ENCODE measurements at places on chromosomes 12 and 14. TPM values are rescaled to one million over a fixed set of nuclear protein-coding genes. Genes with fewer than 3 reads are reported as not detected.

- DNase-seq: no peak
These were observed 74.6 kb downstream of the FRMD6 start for GRCh38 chr14:51726166-51726899.

- DNase-seq: no peak
These were observed 47.4 kb downstream of the TPCN1 start for GRCh38 chr12:113268621-113269020.

DNA sequence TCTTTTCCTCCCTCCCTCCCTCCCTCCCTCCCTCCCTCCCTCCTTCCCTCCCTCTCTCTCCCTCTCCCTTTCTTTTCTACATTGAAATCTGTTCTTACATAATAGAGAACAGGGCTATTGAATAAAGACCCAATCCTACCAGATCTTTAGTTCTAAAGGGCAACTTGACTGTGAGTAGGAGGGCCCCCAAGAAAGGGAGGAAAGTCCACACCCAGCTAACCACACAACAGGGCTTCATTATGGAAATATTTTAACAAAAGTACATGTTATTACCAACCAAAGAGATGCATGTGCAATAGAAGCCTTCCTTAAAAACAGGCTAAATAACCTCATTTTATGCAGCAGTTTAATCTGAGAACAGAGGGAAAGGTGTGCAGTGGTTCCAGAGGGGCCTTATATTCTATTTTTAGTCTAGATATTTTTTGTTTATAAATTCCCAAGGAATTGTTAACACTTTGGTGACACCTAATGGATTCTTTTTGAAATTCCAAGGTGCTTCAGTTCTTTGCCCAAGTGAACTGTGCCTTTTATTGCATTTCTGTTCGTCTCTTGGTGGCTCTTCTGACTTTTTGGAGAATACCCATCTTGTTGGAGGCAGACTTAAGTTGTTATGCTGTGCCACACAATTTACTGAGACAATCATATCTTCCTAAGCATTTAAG lies 63.0 kb downstream of the GNS start:
- DNase-seq: no peak

DNA sequence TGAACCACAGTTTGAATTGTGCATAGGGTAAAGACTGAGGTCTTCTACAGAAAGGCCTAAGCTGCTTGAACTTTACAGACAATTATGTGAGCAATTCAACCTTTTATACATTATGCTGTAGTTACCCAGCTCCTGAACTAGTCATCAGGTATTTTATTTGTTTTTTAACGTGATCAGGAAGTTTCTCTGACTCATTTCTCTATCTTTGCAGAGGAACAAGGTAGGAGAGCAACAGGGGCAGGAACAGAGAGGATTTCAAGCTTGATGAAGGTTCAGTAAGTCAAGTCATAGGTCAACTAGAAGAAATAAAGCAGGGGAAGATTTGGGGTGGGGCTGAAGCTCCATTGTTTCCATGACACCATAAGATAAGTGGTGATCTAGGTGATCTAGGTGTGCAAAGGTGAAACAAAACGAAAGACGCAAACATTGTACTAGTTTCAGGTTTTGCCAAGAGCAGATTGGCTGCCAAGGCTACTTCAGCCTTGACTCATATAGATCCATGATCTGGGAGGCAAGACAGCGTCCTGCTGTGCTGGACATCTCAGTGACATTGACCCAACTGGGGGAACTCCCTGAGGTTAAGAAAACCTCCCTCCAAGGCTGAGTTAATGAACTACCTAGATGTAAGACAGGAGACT lies 198.1 kb downstream of the DAD1 start:
- no peak for DNase-seq

- no peak for DNase-seq
These were observed 33.6 kb downstream of the CDKL1 start for GRCh38 chr14:50362764-50363713.

GRCh38 chr12:61554268-61555008 lies 705.8 kb upstream of the USP15 start:
- DNase-seq: no peak

GRCh38 chr12:67501362-67501761 lies 147.2 kb upstream of the DYRK2 start:
- no peak for DNase-seq

- no peak for DNase-seq
These were observed 186.7 kb upstream of the NEDD1 start for GRCh38 chr12:96720363-96720705.

DNA sequence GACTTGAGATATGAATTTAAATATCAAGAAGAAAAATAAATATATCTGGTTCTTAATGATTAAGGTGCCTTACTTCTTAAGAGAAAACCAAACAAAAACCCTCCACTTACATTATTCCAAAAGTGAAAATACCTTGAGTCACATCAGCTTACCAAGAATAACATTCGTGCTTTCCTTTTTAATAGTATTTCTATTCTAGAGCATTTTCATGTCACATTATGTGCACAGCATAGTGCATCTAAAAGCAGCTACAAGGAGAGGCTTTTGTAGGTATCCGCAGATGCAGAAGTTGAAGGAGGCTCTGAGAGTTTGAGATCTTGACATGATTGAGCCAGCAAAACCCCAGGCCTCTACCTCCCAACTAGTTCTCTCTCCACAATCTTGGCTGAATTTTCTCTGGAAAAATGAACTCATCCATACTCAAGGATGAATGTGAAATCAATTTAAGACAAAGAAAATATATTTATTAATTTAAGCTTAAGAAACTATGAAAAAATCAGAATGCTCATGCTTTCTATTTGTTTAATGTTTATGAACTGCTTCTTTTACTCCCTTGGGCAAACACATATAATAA lies 275.0 kb downstream of the AKAP6 start:
- DNase-seq: no peak

DNA sequence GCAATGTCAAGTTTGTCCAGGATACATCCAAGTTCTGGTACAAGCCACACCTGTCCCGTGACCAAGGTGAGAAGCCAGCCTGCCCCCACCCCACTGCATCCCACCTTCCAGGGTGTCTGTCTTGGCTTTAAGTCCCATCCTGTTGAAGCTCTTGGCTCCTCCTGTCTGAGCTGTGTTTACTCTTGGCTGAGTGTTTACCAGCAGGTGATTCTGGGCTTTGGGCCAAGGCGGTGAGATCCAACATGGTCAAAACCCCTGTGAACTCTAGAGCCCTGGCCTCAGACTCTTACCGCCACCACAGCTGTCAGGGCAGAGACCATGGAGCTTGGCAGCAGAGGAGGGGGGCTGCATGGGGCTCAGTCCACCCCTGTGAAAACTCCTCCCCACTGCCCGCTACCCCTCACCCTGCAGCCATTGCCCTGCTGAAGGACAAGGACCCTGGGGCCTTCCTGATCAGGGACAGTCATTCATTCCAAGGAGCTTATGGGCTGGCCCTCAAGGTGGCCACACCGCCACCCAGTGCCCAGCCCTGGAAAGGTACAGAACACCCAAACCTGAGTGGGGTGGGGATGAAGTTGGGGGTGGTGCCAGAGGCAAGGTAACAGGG lies 11.6 kb downstream of the TNS2 start:
- DNase-seq: no peak

GRCh38 chr12:32217354-32218310 lies 111.0 kb downstream of the BICD1 start:
- no peak for DNase-seq

DNA sequence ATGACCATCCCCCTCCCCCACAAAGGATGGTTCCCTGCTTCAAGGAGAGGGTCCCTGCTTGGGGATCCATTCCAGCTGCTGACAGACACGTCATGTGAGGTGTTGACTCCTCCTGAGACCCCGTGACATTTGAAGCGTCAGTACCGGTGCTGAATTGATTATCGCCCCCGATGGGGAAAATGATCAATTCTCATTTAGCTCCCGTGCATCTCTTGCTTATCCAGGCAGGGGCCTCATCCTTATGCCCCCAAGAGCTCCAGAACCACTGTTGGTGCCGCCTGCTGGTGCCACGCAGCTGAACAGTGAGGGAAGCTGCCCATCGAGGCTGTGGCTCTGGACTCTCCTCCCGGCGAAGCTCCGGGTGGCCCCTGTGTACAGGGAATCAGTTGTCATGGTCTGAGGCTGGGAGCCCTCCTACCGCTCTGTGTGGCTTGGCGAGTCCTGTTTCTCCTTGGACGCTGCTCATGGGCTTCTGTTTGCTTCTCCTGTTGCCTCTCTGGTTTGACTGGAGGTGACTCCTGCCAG lies 4.6 kb downstream of the KIF26A start:
- no peak for DNase-seq

Gene SLC35F4
- polyA plus RNA-seq: 2.2 TPM

Gene COX8C
- polyA plus RNA-seq: 1.3 TPM

Gene SLC6A15
- 0.46 TPM for polyA plus RNA-seq

Measured in left renal cortex interstitium (tissue), 4 donors.